Upper lobe of left lung (tissue), 6 donors: ENCODE measurements at places on chromosomes 2 and 18. TPM values are rescaled to one million over a fixed set of nuclear protein-coding genes. Genes with fewer than 3 reads are reported as not detected.
A peak's percentile ranks its signal among the peaks of the same experiment; 100 is the strongest.

- H3K27ac ChIP-seq, result no peak overlapping the region
- no peaks in the 10 kb centered on the region for H3K36me3 ChIP-seq
- no peak overlapping the region for H3K4me3 ChIP-seq
Observed at GRCh38 chr18:54734059-54734458, 94.2 kb upstream of the RAB27B start.

DNA sequence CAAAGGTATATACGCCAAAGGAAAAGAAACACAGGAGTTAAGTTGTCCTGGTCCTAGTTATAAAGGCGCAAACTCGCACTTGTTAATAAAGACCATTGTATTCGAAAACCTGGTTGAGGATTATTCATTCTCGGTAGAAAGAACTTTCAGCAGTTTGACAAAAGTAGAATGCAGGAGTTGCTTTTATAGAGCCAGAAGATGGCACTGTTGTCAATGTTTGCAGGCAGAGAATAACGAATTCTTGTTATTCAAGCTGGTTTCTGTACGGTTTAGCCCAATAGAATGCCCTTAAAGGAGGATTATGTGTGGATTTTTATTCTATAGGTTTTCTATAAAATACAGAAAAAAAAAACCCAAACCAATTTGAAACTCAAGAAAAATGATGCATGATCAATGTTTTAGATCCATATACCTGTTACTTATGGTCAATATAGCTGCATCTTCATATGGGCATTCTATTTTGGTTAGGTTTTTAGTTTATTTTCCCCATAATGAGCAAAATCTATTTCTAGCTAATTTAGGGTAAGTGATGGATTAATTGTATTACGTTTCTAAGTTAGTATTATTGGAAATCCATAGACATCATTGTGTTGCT lies 510.3 kb downstream of the PLCL1 start:
- no peak for DNase-seq
- no peak overlapping the region for H3K4me3 ChIP-seq
- no peaks in the 10 kb centered on the region for H3K4me1 ChIP-seq
- H3K36me3 ChIP-seq, result no peaks in the 10 kb centered on the region
- no peaks in the 10 kb centered on the region for H3K27me3 ChIP-seq

DNA sequence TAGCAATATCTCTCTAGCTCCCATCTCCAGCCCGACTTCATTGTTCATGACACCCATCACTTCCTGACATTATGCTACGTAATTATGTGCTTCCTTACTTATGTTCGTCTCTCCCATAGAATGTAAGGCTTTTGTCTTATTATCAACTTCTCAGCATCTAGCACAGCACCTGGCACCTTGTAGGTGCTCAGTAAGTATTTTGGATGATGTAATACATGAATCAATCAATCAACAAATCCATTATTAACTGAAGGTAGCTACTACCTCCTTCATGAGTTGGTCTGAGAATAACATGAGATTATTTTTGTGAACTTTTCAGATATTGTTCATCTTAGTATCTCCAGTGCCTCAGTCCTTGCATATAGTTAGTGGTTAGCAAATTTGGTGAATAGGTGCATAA lies 109.3 kb downstream of the EN1 start:
- no peaks in the 10 kb centered on the region for H3K4me1 ChIP-seq
- no peaks in the 10 kb centered on the region for H3K27me3 ChIP-seq
- no peak for DNase-seq
- H3K36me3 ChIP-seq, result no peaks in the 10 kb centered on the region

DNA sequence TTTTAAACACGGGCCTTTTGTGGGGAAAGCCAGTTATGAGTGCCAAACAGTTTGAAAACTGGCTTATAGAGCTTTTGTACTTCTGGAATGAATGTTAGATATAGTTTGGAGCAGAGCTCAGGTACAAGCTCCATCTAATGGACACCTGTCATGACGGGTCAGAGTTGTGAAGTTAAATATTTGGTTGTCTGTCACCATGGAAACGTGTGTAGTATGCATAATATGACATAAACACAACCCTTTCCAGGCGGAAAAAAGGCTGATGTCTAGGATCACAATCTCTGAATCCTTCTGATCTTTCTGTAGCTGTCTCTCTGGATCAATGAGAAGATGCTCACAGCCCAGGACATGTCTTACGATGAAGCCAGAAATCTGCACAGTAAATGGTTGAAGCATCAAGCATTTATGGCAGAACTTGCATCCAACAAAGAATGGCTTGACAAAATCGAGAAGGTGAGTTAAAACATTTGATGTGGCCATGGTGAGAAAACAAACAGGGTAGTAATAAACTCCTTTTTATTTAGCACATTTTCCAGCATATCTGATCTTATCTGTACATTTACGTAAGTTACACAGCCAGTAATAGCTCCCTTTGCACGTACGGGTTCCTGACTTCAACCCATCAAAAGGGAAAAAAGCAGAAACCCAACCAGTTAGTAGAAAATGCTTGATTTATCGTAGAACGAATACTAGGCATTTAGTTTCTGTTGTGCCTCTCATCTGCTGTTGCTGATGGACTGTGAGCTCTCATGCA lies 80.6 kb upstream of the EML6 start:
- peak overlapping the region; percentile 87 for H3K27ac ChIP-seq
- no peak for DNase-seq
- peaks cover 22% of the 10 kb centered on the region for H3K4me1 ChIP-seq

DNA sequence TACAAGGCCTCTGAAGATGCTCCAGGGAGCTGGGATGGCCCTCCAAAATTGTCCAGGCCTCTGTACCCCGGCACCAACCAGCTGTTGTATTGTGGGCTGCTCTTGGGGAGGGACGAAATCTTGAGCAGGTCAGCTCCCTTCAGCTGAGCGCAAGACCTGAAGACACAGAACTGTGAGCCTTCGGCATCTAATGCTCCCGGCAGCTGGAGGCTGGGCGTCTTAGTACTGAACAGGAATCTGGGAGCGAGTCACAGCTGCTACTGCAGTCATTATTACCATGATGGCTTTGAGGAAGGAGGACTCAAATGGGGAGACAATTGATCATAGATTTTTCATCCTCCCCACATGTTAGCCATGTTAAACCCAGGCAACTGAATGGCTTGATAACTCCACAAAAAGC lies 83.0 kb upstream of the LTBP1 start:
- no peaks in the 10 kb centered on the region for H3K36me3 ChIP-seq
- H3K4me3 ChIP-seq, result no peak overlapping the region
- no peaks in the 10 kb centered on the region for H3K27me3 ChIP-seq
- H3K4me1 ChIP-seq, result no peaks in the 10 kb centered on the region

DNA sequence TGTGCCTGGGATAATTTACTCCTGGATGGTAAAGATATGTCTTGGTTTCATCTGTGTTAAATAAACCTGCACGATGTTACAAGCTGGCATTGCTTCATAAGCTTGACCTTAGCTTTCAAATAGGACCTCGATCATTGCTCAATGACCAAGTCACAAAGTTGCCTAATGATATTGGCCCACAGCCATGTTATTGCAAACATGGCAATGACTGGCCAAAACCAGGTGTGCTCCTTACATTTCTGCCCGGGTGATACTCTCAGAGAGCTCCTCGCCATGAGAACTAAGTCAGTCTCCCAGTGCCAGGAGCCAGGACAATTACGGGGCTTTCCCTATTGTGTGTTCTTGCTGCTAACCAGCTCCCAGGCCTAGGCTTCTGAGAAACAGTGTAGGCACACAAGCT lies 72.5 kb upstream of the CYP1B1 start:
- no peak for DNase-seq
- no peak overlapping the region for H3K4me3 ChIP-seq
- peaks cover 37% of the 10 kb centered on the region for H3K4me1 ChIP-seq
- no peaks in the 10 kb centered on the region for H3K36me3 ChIP-seq
- H3K27ac ChIP-seq, result peak overlapping the region; percentile 54
- no peaks in the 10 kb centered on the region for H3K27me3 ChIP-seq

- peaks cover 45% of the 10 kb centered on the region for H3K4me1 ChIP-seq
- H3K36me3 ChIP-seq, result no peaks in the 10 kb centered on the region
- no peak for DNase-seq
- no peak overlapping the region for H3K4me3 ChIP-seq
Observed at GRCh38 chr2:109350526-109350925, 221.5 kb downstream of the SH3RF3 start.

- H3K4me3 ChIP-seq, result no peak overlapping the region
- no peak for DNase-seq
- no peak overlapping the region for H3K27ac ChIP-seq
- H3K27me3 ChIP-seq, result no peaks in the 10 kb centered on the region
- no peaks in the 10 kb centered on the region for H3K36me3 ChIP-seq
Observed at GRCh38 chr2:140861666-140862065, 1269.2 kb downstream of the LRP1B start.

- peak; percentile 46 for DNase-seq
- no peaks in the 10 kb centered on the region for H3K36me3 ChIP-seq
- no peak overlapping the region for H3K4me3 ChIP-seq
- no peak overlapping the region for H3K27ac ChIP-seq
Observed at GRCh38 chr18:22378672-22379282, 38.9 kb downstream of the CTAGE1 start.

- no peaks in the 10 kb centered on the region for H3K4me1 ChIP-seq
- H3K27ac ChIP-seq, result no peak overlapping the region
- H3K36me3 ChIP-seq, result no peaks in the 10 kb centered on the region
- H3K4me3 ChIP-seq, result no peak overlapping the region
Observed at GRCh38 chr18:73895701-73896100, 251.9 kb downstream of the FBXO15 start.

DNA sequence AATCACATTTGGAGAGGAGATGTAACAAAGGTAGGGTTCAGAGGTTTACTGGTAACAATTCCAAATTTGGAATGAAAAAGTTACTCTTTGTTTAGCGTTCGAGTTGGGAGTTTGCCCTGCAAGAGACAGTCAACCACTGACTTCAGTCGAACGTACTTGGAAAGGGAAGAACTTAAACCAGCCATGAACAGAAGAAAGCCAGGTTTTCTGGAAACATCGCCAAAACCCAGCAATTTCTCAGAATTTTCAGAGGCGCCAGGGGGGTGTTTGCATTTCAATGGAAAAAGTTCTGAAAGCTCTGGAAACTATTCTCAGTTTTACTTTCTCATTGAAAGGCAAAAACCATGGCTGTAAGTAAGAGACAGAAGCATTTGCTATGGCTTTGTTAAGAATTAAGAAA lies 28.5 kb upstream of the AQP4 start:
- H3K4me1 ChIP-seq, result no peaks in the 10 kb centered on the region
- no peak for DNase-seq
- H3K27me3 ChIP-seq, result no peaks in the 10 kb centered on the region
- H3K36me3 ChIP-seq, result no peaks in the 10 kb centered on the region
- no peak overlapping the region for H3K4me3 ChIP-seq

GRCh38 chr18:73923866-73924265 lies 223.8 kb downstream of the FBXO15 start:
- H3K36me3 ChIP-seq, result no peaks in the 10 kb centered on the region
- no peaks in the 10 kb centered on the region for H3K27me3 ChIP-seq
- no peak overlapping the region for H3K27ac ChIP-seq
- H3K4me3 ChIP-seq, result no peak overlapping the region
- DNase-seq, result no peak
- H3K4me1 ChIP-seq, result no peaks in the 10 kb centered on the region

DNA sequence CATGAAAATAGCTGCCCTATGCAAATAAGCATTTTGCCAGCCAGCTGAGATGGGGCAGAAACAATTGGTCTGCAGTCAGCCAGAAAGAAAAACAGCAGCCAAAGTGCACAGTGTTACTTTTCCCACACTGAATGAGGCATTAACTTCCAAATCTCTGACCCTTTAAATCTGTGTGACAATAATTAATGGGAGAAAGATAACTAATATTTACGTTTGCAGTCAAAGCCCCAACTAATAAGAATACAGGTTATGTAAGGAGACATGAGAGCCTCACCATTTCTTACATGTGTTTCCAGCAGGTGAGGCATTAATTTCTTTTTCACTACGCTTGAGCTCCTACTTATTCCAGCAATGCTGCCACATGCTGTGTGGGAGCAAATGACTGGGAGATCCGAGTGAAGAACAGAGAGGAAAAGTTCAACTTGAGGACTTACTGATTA lies 339.0 kb downstream of the SATB2 start:
- H3K4me1 ChIP-seq, result no peaks in the 10 kb centered on the region
- H3K27me3 ChIP-seq, result no peaks in the 10 kb centered on the region
- no peak overlapping the region for H3K27ac ChIP-seq
- H3K36me3 ChIP-seq, result no peaks in the 10 kb centered on the region
- no peak for DNase-seq
- H3K4me3 ChIP-seq, result no peak overlapping the region

DNA sequence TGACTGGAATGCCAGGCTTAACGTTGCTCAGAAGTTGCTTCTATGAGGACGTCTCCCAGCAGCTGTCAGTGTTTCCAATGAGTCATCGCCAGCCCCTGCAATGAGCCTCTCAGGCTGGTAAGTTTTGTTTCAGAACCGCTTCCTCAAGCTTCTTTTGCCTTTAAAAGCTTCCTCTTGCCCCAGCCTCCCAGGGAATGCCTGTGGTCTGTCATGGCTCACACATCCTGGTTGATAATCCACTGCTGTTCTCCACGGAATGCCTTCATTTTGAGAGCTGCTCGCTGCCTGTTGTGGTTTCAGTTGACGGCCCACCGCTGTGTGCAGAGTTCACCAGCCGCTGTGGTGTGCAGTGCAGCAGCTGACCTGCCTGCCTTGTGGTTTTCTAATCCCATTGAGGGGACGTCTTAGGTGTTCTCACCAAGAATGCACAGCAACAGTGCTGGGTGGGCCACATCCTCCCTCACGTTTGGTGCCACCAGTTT lies 96.4 kb downstream of the RTP5 start:
- peak; percentile 53 for DNase-seq
- no peaks in the 10 kb centered on the region for H3K27me3 ChIP-seq
- H3K4me1 ChIP-seq, result no peaks in the 10 kb centered on the region
- H3K36me3 ChIP-seq, result no peaks in the 10 kb centered on the region
- no peak overlapping the region for H3K27ac ChIP-seq
- no peak overlapping the region for H3K4me3 ChIP-seq

GRCh38 chr2:69514819-69515218 lies 77.6 kb upstream of the NFU1 start:
- DNase-seq, result no peak
- H3K4me1 ChIP-seq, result peaks cover 9% of the 10 kb centered on the region
- no peak overlapping the region for H3K27ac ChIP-seq
- peaks cover 22% of the 10 kb centered on the region for H3K36me3 ChIP-seq

The DARS1 gene
- total RNA-seq, result 47.1 TPM

The C2orf72 gene
- not detected for total RNA-seq

The DIPK1C gene
- total RNA-seq, result 0.89 TPM

The M1AP gene
- total RNA-seq, result 1.4 TPM

The LOXHD1 gene
- total RNA-seq, result 7.3 TPM

The SULT6B1 gene
- total RNA-seq, result not detected
